NCI-H82 (cell line): ENCODE measurements at places on chromosomes 12 and 14.

DNA sequence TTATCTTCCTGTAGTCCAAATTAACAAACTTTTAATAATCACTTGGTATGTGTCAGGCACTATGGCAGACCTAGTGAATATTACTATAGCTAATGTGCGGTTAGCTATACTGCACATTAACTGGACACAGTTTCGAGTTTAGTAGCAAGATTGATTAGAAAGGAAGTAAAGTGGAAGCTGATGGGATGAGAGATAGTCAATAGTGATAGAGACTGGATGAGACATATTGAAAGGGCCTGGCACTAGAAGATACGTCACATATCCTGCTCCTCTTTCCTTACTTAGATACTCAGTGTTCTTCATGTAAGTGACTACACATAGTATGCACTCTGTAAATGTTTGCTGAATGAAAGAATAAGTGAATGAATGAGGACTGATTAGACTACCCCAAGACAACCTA, 5.5 kb downstream of the TBK1 start:
- DNase-seq = no peak

DNA sequence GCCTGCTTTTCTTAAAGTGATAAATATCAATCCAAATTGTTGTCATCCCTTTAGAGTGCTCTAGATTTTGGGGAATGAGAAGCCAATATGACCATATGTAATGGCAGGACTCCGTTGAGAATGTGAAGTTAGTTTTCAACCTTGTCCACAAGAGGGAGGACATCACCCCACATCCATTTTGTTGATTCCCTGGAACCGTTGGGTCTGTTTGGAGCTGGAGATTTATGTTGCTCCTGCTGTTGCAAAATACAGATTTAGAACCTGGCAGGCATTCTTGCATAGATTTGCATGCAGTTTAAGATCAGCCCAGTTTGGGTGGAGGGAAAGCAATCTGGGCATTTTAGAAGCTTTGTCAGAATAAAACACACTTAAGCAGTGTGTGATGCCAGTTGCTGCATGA, 620.1 kb downstream of the NRXN3 start:
- DNase-seq = peak; percentile 58

DNA sequence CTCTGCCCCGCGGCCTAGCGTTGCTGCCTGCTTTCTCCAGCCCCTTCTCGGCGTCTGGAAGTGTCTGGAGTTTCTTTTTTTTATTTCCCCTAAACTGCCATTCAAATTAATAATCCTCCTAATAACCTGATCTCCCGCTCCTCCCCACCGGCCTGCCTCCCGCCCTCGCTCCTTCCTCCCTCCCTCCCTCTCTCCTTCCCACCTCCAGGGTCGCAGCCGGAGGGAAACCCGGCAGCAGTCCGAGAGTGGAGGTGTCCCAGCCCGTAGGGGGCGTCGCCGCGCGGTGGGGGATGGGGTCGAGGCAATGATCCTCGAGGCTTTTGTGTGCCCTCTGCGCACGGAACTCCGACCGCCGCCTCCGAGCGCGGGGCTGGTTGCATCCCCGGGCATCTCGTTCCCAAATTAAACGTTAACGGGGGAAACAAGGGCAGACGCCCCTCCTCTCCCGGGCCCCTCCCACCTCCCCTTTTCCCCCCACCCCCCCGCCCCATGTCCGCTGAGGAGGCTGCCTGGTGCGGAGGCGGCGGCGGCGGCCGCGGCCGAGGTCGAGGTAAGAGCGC, 1.0 kb upstream of the SOCS2 start:
- DNase-seq = peak; percentile 93

GRCh38 chr14:94483729-94484275, 7.8 kb upstream of the SERPINA9 start:
- DNase-seq = no peak

DNA sequence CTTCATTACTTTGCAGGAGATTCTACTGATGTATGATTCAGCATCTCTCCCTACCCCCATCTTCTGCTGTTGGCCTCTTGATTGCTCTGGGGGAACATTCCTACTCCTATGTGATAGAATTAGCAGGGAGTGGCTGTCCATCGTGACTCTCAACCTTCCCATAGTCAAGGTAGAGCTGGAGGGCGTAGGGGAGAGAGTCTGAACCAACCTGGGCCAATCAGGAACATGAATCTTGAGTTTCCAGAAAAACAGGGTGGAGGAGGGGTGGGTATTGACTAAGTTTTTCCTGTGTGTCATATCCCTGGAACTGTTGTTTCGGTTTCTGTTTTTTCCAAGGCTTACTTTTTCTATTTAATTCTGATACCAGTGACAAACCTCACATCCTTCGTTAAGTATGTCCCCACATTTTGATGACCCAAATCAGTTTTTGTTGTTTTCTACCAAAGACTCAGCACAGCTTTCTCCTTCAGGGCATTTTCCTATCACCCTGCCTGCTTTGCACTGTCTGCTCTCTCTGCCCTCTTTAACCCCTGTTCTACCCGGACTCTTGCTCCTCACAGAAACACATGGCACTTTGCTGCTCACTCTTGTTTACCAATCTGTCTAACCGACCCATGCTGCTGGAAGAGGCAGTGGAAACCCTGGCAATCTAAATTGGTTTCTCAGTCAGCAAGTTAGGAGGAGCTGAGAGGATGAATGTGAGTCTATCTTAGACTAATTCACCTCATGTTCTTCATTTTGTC, 1428.3 kb downstream of the AACS start:
- DNase-seq = no peak

DNA sequence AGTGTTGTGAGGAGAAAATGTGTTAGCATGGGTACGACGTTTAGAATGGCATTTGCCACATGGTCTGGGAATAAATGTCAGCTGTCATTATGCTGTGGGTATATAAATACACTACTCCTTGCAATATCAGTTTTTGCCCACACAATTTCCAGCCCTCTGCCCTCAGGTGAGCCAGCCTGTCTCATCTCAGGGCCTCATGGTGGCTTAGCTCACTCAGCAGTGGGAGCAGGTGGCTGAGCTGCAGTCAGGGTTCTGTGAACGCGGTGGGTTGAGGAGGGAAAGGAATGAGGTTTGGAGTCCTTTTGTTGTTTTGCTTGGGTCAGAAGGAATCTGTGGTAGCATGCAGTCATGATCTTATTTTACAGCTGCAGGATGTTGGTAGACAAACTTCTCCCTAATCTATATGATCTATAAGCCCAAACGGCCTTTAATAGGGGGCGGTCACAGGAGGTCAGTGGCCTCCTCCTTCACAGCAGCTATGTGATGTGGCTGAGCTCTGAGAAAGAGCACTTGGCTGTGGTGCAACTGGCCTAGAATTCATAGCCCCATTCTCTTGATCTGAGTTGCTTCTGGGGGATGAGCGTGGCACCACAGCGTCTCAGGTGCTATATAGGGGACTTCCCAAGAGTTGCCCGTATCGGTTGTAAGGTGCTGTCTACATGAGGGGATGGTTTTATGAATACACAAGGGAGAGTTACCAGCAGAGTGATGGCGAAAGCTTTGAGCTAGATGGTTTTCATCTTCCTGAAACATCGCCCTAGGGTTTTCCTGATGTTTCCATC, 27.8 kb upstream of the KCNA5 start:
- no peak for DNase-seq
